ENCODE measurements at places on chromosomes 2 and 18.

DNA sequence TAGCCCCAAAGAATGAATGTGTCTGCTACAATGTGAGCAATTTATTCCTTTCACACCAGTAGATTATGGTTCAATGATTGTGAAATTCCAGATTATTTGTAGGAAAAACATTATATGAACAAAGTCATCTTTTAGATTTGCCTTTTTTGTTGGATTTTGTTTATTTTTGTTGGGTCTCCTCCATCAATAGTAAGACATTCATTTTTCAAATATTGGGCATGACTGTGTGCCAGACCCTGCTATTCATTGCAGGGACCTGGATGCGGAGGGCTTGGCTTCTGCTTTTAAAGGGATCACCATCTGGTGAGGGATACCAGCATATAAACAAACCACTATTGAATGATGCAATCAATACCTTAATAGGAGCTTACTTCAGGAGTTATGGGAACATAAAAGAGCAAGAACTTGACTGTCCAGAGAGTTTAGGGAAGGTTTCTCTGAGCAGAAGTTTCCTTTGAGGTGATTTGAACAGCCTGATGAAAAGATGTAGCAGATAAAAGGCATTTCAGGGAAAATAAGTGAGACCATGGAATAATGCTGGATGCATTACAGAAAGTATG, 486.7 kb downstream of the EPHA4 start:
- peak; percentile 56 for DNase-seq

DNA sequence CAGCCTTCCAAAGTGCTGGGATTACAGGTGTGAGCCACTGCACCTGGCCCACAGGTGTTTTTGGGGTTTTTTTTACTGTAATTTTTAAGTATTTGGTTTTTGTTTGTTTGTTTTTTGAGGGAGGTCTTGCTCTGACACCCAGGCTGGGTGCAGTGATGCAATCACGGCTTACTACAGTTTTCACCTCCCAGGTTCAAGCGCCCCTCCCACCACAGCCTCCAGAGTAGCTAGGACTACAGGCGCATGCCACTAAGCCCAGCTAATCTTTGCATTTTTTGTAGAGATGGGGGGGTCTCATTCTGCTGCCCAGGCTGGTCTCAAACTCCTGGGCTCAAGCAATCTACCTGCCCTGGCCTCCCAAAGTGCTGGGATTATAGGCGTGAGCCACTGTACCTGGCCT, 7.3 kb upstream of the SLC11A1 start:
- no peak for DNase-seq

DNA sequence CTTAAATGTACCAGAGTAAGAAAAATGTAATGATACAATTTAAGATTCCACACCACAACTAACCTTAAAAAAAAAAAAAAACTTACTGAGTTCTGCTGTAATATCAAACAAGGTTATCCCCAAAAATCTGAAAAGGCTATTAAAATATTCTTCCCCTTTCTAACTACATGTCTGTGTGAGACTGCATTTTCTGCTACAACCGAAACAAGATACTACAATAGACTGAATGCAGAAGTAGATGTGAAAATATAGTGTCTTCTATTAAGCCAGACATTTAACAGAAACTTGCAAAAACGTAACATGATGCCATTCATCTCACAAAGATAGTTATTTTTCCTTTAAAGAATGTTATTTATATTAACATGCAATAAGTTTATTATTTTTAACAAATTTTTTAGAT, 16.2 kb downstream of the SS18 start:
- DNase-seq = no peak

GRCh38 chr2:102004581-102004980, 12.8 kb downstream of the IL1R2 start:
- DNase-seq = no peak

DNA sequence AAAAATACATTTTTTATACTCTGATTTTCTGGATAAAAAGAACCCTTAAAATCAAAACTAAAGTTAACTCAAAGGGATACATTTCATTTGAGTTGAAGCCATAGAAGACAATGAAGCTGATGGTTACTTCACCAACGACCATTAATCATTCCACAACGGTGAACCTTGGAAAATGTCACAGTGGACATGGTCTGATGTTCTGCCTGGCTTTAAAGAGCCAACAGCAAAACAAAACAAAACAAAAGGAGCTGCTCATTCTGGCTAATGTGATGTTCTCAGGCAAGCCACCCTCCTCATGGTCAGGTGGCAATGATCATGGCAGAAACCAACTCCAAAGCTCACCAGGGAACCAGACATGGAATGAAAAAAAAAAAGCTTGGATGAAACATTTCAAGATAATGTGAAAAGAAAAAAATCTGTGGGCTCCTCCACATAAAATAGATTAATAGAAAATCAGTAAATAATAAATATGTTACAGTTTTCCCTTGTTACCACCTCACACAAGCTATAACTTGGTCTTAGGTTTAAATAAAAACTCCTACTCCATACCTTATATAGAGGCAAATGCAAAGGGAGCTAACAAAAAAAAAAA, 90.1 kb upstream of the SERTAD2 start:
- DNase-seq = no peak

GRCh38 chr2:25354116-25354515, 12.4 kb upstream of the DNMT3A start:
- peak; percentile 59 for DNase-seq

DNA sequence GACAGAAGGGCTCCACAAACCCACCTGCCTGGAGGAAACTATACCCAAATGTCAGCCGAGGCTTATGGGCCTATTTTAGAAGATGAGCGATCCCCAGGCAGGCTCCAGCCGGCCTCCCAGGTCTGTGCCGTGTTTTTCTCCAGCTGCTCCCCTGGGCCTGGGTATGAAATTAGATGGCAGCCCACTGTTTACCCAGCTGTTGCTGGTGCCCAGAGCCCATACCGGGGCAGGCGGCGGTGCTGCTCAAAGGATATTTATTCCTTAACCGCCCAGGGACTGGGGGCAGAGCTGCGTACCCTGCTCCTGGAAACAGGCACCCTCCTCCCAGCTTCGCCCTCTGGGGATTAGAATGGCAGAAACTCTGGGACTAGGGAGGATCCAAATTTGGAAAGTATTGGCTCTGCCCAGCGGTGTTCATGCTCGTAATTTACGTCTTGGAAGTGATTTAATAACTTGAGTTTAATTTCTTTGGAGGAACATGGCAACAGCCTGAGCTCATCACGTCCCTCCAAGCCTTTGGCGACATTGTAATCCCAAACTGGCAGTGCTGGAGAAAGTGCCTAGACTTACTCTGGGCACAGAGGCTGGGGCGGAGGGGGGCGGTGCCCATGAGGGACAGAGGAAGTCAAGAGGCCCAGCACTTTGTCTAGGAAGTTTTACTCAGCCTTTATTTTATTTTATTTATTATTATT, 199.2 kb downstream of the KLHL29 start:
- peak; percentile 95 for DNase-seq

- DNase-seq = no peak
Measured at GRCh38 chr18:48785091-48785614, 165.6 kb downstream of the SMAD7 start.

DNA sequence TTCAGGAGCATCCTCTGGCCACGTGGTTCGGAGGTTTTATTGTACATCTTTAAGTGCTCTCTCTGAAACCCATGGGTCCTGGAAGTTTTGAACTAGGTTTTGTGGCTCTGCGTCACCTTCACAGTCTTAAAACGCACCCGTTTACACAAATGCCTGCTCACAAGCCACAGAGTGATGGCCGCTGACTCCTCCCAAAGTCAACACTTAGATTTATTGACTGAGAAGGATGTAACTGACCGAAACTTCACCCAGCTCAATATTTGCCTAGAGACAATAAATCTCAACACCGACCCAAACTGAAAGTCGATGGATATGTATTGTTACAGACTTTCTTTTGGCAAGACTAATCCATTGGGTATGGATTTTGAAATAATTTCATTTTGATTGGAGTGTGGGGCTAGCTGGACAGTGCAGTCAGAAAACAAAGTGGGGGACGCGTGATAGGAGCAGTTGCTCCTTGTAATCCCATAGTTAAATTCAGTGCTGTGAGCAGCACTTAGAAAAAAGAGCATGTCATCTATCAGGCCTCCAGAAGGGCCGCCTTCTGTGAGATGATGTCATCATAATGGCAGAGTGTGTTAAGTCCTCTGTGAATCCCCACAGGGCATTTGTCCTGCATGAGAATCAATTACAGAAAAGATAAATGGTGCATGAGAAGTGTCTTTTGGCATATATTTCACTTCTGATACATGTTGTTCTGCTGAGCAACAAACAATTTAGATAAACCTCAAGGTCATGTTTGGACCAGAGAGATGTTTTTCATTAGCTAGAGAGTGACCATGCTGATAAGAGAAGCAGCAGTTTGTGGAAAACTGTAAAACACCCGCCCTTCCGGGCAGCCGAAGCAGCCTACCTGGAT, 183.7 kb downstream of the INO80D start:
- DNase-seq = peak; percentile 16

DNA sequence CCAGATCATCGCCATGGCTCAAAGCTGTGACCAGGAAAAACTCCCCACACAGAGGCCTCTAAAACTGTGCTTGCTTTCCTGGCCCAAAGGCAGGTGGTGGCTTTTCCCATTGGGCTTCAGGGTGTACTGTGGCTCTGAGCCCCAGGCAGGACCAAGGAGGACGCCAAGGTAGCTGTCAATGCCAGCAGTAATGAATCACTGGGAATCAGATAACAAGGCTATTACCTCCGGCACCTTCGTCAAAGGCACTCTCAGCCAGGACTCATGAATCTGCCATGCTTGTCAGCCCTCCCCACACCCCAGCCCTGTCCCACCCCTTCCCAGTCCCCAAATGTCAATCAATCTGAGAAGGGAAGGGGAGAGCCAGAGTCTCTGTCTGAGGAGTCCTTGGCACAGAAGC, 27.9 kb upstream of the EN1 start:
- no peak for DNase-seq

DNA sequence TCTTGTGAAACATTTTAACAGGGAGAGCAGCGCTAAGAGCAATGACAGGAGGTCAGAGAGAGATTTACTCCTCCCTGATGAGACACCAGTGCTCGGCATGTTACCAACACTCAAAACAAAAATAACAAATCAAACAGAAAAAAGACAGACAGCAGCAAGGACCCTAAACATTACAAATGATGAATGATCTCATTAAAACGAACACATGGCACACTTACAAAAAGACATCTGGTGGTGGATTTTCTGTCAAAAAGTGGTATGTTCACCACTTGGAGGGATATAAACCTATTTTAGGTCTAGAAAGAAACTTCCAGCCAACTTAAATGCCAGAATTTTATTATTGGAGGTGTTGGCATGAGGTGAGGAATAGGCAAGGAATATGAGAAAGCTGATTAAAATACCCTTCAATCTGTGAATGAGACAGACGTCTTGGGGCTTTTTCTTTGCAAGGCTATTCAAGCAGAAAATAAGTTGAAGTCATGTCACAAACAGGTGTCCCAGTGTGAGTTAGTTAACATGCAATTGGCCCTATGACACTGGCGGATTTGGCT, 112.8 kb downstream of the PRELID3A start:
- DNase-seq = peak; percentile 84

GRCh38 chr18:70288171-70288850, 534 bp upstream of the SOCS6 start:
- no peak for DNase-seq

DNA sequence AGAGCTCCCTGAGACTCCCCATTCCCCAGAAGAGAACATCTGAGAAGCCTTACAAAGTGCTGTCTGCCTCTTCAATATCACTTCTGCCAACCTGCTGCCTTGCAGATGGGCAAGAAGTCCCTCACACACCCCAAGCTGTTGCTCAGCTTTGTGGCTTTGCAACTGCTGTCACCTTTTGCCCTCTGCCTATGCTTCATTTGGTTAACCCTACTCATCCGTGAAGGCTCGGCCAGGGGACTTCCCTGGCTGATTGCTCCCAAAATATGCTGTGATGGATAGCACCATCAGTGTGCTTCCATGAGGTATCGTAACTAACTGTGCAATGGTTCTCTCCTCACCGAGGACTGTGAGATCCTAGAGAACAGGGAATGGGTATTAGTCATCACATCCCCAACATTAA, 88.9 kb upstream of the CYP1B1 start:
- no peak for DNase-seq

DNA sequence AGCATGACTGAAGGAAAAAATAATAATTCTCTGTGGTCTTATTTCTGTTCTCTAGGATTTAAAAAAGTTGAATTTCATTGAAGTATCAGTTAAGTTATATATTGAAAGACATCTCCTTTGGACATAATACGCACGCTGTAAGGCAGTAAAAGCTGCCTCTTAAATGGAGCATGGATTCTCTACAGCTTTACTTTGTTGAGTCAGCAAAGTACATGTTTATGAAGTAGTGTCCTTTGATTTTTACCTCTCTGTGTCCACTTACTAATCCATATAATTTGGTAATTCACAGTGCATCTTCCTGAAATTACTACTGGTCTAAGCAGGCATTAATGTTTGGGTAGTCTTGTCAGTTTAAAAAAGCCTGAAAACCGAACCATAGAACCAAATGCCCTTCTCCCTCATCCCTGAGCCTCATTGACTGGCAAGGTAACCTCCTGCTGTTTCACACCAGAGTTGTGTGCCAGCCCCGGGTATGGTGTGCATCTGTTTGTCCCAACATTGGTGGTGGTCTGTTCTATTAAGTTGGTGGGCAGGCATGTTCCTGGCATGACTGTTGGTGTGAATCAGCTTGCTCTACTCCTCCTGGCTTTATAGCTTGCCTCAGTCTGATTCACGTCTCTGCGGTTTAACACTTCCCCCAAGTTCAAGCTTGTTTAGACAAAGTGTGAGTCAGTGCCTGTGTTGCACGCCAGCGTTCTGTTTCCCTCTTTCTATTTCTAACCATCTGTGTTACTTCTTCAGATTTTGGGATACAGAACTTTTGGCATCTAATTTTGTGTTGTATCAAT, 71.0 kb upstream of the ITM2C start:
- DNase-seq = no peak

GRCh38 chr18:7132356-7133150, 15.0 kb upstream of the LAMA1 start:
- no peak for DNase-seq

GRCh38 chr2:215881582-215881981, 131.8 kb downstream of the MREG start:
- peak; percentile 10 for DNase-seq

DNA sequence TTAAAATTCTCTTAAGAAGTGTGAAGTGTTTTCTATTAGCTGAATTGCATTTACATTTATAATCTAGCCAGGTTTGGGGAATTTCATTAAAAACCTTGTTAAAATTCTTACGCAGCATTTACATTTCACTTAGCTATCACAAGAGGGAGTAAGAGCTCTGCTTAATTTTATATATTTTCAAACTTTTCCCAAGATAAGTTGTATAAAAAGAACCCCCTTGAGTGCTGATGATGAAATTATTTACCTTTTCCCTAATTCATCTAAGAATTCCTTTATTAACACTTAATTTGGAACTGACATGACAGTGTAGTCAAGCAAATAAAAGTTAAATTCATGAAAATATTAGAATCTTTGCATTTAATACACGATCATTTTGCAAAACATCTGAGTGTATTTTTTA, 54.2 kb upstream of the ZSWIM2 start:
- no peak for DNase-seq

- no peak for DNase-seq
Measured at GRCh38 chr2:197254776-197255530, 55.6 kb downstream of the ANKRD44 start.

GRCh38 chr18:47323158-47323557, 71.7 kb upstream of the SKOR2 start:
- DNase-seq = no peak

- DNase-seq = no peak
Measured at GRCh38 chr2:187434342-187434785, 13.7 kb downstream of the CALCRL start.

GRCh38 chr2:218999021-218999880, 6.0 kb upstream of the CRYBA2 start:
- DNase-seq = no peak

- no peak for DNase-seq
Measured at GRCh38 chr2:143841935-143842334, 678.0 kb downstream of the ZEB2 start.

- no peak for DNase-seq
Measured at GRCh38 chr2:575727-576236, 101.4 kb downstream of the TMEM18 start.
